ENCODE measurements at places on chromosomes 5 and 9. TPM values are rescaled to one million over a fixed set of nuclear protein-coding genes. Genes with fewer than 3 reads are reported as not detected.

The SLC6A3 gene
- total RNA-seq: 0.95 TPM

The RETREG1 gene
- total RNA-seq: 6.8 TPM

The PCDHA1 gene
- total RNA-seq: not detected

The FGFR4 gene
- 52.0 TPM for total RNA-seq

The NTRK2 gene
- 6.2 TPM for total RNA-seq

The SYK gene
- total RNA-seq: 71.6 TPM

The SPINK1 gene
- total RNA-seq: 4.0 TPM

The GPSM1 gene
- total RNA-seq: 41.6 TPM

The IL7R gene
- 87.8 TPM for total RNA-seq

The TMEM161B gene
- 48.4 TPM for total RNA-seq

The OTP gene
- not detected for total RNA-seq

- peak; percentile 26 for DNase-seq
Measured at GRCh38 chr5:109125755-109126429, 283.9 kb downstream of the PJA2 start.

DNA sequence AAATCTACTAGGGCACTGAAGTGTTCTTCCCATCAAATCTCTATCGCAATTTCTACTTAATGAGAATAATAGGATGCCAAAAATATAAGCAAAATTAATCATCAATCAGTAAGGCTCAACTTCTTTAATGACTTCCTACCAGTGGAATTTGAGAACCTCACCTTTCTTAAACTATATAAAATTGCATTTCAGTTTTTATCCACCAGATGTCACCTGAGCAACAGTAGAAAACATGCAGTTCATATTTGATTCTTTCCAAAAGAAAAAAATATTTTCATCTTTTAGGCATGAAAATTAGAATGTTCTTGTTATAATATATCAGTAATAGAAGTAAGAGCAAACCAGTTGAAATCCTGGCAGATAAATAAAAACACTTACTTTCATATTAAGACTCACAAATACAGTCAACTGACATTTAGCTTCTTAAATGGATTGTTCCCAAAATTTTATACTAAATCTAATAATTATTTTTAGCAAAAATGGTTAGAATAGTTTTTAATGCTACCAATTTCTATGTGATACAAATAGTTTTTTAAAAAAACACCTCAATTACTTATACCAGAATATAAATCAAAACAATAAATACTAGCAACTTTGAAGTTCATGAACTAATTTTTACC, 13.4 kb upstream of the CCDC112 start:
- peak; percentile 56 for DNase-seq

- DNase-seq: no peak
Measured at GRCh38 chr5:168826246-168826725, 247.1 kb upstream of the PANK3 start.

DNA sequence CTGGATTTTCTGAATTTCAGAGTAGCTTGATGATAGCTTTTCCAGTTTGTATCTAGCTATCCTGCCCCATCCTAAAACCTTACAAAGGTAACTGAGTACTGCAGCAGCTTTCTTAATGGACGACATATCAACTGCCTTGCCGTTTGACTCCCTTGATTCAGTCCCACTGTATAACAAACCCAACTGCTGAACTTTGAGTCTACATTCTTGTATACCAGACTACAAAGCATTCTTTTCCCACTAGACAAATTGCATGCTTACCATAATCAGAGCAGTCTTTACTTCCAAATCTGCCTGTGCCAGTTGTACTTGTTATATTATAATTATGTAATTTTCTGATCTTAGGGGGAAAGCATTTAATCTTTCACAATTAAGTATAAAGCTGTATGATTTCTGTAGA, 47.3 kb downstream of the ANKRD31 start:
- no peak for DNase-seq

GRCh38 chr9:126327006-126327713, 531 bp downstream of the MVB12B start:
- DNase-seq: peak; percentile 23

DNA sequence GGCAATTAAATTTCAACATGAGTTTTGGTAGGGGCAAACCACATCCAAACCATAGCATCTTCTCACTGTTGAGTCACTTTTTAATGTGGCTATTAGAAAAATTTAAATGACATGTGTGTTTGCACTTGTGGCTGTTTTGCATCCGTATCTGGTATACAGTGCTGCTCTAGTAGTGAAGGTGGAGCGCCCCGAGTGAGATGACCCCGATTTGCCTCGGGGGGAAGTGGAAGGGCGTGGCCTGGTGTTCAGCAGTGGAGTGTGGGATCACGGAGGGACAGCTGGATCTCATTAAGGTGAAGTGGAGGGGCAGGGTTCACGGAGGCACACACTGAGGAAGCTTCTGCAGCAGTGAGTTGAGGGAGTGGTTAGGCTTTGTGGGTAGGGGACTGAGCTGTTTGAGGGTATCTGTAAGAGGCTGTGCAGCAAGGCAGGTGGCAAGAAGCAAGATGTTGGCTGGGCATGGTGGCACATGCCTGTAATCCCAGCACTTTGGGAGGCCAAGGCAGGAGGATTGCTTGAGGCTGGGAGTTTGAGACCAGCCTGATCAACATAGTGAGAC, 6.2 kb upstream of the GMCL2 start:
- DNase-seq: no peak

DNA sequence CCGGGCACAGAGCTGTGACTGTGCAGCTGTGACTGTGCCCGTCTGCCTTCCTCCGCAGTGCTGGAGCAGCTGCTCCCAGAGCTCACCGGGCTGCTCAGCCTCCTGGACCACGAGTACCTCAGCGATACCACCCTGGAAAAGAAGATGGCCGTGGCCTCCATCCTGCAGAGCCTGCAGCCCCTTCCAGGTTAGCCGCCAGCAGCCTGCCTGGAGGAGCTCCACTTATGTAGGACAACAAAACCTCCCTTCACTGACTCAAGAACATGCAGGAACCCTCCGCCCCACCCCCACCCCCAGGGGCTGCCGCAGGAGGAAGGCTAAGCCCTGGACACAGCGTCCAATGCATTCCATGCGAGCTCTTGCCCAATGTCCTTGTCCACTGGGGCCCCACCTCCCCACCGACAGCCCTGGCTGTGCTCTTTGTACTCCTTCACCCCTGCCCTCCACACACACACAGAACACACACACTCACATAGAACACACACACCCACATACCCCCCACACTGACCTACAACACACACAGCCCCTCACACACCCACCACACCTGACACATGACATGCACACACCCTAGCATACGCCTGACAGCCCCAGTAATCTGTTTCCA, 27.9 kb downstream of the AFAP1L1 start:
- DNase-seq: no peak

- no peak for DNase-seq
Measured at GRCh38 chr5:34007201-34007620, 639 bp downstream of the AMACR start.

DNA sequence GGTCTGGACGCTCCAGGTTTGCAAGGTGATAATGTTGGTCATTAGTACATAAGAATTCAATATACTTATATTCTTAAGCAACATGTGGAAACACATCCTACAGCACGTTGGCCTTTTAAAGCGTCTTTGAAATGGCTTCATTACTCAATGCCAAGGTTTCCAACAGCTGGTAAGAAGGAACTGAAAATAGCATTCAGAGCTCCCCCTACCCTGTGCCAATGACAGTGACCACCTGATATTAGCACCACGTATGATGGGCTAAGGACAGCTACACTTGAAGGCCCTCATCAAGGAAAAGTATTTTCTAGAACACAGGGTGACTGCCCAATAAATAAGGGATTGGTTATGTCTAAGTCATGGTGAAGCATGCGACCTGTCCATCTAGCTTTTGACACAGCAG, 9.9 kb downstream of the ZNF622 start:
- DNase-seq: no peak

GRCh38 chr5:168951356-168951755, 349.6 kb downstream of the SLIT3 start:
- DNase-seq: peak; percentile 81

DNA sequence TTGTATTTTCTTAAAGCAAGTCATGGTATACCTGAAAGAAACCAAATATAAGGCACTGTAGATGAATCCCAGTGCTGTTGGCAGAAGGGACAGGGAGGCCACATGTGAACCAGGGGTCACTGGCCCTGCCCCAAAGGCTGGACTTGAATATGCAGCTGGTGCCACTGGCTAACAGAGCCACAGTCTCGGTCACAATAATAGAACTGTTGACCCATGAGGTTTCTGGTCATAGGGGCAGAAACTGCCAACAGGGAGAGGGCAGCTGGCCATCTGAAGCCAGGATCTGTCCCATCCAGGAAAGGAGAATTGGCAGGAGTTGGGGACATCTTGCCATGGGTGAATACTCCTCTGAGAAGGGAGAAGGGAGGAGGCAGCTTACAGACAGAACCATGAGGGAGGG, 31.9 kb downstream of the PALM2AKAP2 start:
- DNase-seq: no peak

GRCh38 chr5:141031006-141031405, 20.2 kb upstream of the PCDHB1 start:
- no peak for DNase-seq

GRCh38 chr5:151259931-151260330, 6.9 kb downstream of the GM2A start:
- no peak for DNase-seq

GRCh38 chr9:94984891-94985476, 258.5 kb downstream of the AOPEP start:
- DNase-seq: no peak

All from lung (tissue), 17 donors.